ENCODE measurements at places on chromosomes 7 and 10.
A peak's percentile ranks its signal among the peaks of the same experiment; 100 is the strongest.

DNA sequence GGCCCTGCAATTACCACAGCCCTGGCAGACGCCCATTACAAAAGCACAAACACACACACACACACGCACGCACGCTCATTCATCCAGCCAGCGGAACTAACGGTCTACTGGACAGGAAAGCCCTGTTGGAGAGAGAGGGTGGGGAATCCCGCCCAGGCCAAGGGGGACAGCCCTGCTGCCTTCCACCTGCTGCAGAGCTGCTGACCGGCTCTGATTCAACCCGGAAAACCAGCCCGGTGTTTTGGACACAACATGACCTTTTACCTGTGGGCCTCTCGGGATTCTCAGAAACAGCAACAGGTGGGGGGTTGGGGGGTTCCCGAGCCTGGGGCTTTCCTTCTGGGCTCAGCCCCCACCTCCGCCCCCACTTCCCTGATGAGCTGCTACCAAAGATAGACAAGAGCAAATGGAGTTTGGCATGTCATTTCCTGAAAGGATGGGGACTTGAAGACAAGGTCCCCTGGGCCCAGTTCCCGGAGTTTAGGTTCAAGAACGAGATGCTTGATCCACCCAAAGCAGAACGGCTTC lies 18.5 kb upstream of the SERPINE1 start:
- no peak for DNase-seq

DNA sequence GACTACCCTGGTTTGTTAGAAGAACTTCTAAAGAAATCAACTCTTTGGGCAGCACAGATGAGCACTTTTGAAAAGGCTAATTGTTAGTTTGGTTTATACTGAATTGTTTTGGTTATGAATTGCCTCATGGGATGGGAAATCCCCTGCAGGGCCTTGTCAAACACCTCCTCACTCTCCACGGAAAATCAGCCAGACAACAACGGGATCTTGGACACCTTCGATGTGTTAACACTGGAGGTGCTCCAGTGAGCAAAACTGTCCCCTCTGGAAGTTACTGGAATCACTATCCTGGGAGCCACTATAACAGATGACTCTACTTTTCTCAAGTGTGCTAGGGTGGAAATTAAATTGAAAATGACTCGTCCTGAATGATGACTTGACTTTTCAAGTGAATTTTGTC lies 38.7 kb downstream of the CDK6 start:
- DNase-seq: peak; percentile 26

- DNase-seq: no peak
Observed at GRCh38 chr7:74202841-74203556, 6.8 kb upstream of the LAT2 start.

- DNase-seq: no peak
Observed at GRCh38 chr10:104043854-104044253, 41.8 kb downstream of the COL17A1 start.

DNA sequence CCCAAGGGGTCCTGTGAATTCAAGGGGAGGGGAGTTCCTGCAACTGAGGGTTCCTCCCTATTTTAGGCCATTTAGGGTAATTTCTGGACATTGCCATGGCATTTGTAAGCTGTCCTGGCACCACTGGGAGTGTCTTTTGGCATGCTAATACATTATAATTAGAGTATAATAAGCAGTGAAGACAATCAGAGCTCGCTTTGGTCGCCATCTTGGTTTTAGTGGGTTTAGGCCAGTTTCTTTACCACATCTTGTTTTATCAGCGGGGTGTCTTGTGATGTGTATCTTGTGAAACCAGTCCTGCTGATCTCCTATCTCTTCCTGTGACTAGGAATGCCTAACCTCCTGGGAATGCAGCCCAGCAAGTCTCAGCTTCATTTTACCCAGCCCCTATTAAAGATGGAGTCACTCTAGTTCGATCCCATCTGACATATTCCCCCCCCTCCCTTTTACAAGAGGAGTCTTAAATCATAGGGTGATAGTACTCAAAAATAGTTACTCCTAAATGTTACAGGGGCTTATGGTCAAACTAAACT lies 43.2 kb downstream of the SVOPL start:
- DNase-seq: no peak

- no peak for DNase-seq
Observed at GRCh38 chr7:149884016-149884415, 10.2 kb downstream of the ATP6V0E2 start.

DNA sequence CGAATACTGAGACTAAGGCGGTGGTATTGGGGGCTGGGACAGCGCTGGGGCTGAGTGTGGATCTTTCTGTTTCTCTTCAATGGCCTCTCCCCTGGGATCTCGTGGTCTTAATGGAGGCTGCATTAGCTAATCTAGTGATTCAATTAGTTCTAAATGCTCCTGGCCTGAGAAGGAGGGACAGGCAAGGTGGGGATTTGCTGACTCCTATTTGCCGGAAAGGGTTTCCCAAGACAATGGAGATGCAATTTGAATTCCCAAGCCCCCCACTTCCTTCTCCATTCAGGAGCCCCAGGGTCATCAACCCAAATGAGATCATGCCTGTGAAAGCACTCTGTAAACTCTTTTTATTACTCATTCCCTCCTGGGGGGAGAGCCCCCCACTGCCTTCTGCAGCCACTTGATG lies 111.7 kb upstream of the PLXNA4 start:
- DNase-seq: no peak

All from activated CD4-positive, alpha-beta T cell treated with anti-CD3 and anti-CD28 coated beads, Interleukin-2, amount 50 U/mL, for 48 hours (primary cell).